ENCODE measurements at places on chromosomes 3 and 15. TPM values are rescaled to one million over a fixed set of nuclear protein-coding genes. Genes with fewer than 3 reads are reported as not detected.

DNA sequence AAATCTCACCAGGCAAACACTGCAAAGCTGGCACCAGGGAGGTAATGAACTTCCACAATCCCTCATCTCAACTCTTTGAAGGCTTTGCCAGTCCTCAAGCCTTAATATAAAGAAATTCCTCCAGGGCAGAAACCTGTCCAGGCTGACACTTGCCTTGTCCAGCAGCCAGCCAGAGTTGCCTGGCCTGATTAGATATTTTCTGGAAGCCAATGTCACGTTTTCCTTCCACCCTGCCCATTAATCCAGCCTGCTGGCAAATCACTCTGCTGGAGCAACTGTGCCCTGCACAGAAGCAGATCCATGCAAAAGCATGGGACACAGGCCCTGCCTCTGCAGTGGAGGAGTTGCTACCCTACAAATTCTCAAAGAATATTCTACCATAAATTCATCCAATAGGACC, 56.5 kb downstream of the HEG1 start:
- no peak for DNase-seq

GRCh38 chr3:27591312-27592210, 107.4 kb upstream of the SLC4A7 start:
- no peak for DNase-seq

- DNase-seq: no peak
Measured at GRCh38 chr3:107242579-107242978, 134.7 kb upstream of the CCDC54 start.

GRCh38 chr3:52537726-52538421, 1.5 kb downstream of the UQCC5 start:
- no peak for DNase-seq

DNA sequence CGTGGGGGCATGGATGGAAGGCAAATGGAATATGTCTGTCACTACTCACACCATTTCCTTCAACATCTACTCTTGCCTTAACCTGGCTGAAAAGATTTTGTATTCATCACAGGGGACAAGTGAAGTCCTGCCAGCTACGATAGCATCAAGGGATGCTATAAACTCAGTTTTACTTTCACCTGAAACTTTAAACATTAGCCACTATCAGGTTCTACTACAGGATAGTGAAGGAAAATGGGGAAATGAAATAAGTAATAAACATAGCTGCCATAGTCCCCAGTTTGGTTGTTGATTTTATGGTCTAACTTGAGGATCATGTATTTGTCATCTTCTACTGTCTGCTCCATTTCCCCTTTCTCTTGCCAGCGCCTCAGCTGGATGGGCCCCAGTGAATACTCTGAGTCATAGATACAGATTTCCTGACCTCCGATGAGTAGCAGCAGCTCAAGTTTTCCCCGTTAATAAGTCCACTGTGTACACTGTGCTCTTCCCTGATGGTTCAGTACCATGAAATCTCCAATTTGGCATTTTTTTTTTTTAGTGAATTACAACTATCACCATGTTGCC, 338.2 kb upstream of the SLCO3A1 start:
- DNase-seq: no peak

The COL8A1 gene
- 1.1 TPM for total RNA-seq

The GPR15 gene
- total RNA-seq: not detected

The ISLR2 gene
- total RNA-seq: 1.3 TPM

Data from mesothelial cell of epicardium (in vitro differentiated cells).